ENCODE measurements at places on chromosomes 1 and 21. TPM values are rescaled to one million over a fixed set of nuclear protein-coding genes. Genes with fewer than 3 reads are reported as not detected.

GRCh38 chr1:220529521-220530020 is 1.6 kb downstream of the MARK1 start:
- DNase-seq, result no peak

GRCh38 chr1:219058891-219059820 is 114.5 kb upstream of the LYPLAL1 start:
- DNase-seq, result no peak

DNA sequence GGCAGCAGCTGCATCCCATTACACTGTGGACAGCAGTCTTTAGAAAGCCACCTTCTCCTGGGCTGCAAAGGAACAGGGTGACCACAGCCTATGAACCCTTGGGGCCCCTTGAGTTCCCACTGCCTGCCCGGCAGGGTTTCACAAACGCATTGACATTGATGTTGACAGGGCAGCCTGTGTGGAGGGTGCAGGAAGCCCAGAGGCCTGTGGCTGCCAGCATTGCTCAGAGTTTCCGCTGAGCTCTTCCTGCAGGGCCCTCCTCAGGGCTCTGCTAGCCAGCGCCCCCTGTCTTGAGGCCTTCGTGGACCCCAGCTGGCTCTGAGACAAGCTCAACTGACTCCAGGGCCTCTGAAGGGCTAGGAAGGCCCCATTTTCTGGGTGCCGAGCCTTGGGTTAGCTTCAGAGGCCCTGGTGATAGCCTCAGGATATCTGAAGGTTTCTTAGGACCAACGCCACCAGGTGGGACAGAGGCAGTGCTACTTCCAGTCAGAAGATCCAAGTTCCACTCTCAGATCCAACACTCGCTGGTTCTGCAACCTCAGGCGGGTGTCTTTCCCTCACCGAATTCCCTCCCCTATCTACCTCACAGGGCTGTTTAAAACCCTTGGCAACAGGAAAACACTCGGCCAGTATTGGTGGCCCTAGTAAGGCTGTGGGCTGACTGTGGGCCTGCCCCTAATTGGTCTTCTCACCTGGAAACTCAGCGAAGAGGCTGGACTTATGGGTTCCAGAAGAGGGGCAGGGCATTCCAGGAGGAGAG is 27.2 kb upstream of the EPS8L3 start:
- DNase-seq, result no peak

- DNase-seq, result peak; percentile 77
Measured at GRCh38 chr1:209565759-209566678, 17.5 kb upstream of the CAMK1G start.

The OR2L13 gene
- total RNA-seq, result not detected

- no peak for DNase-seq
Measured at GRCh38 chr1:36279110-36279788, 26.9 kb upstream of the SH3D21 start.

The RSRP1 gene
- 71.8 TPM for total RNA-seq

DNA sequence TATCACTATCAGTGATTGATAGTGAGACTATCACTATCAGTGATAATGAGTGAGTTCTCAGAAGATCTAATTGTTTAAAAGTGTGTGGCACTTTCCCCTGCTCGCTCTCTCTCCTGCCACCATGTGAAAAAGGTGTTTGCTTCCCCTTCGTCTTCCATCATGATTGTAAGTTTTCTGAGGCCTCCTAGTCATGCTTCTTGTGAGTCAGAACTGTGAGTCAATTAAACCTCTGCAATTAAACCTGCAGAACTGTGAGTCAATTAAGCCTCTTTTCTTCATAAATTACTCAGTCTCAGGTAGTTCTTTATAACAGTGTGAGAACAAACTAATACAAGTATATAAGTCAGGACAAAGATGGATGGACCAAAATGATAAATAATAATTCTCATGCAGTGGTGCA is 7.0 kb upstream of the IL23R start:
- DNase-seq, result peak; percentile 79

GRCh38 chr1:38451541-38451993 is 405.0 kb upstream of the POU3F1 start:
- DNase-seq, result no peak

The TFF3 gene
- not detected for total RNA-seq

DNA sequence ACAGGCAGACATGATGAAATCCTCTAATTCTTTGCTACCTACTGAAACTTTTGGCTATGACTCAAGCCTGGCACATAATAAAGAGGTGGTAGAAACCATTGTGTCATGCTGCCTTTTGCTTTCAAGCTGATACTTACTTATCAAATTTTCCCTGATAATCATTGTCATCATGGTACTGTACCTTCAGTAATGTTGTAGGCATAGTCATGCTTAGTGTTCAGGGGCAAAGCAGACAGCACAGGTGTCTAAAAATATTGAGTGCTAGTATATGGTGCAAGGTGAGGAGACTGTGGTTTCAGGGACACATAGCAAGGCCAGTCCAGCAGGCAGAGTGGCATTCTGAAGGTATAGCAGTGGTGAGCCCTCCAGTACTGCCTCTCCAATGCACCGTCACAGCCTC is 226.9 kb upstream of the DEPDC1 start:
- peak; percentile 38 for DNase-seq

The CD1B gene
- total RNA-seq, result not detected

GRCh38 chr1:32605711-32606424 is 44.5 kb downstream of the ZBTB8OS start:
- DNase-seq, result no peak

The SPATA1 gene
- total RNA-seq, result 0.33 TPM

DNA sequence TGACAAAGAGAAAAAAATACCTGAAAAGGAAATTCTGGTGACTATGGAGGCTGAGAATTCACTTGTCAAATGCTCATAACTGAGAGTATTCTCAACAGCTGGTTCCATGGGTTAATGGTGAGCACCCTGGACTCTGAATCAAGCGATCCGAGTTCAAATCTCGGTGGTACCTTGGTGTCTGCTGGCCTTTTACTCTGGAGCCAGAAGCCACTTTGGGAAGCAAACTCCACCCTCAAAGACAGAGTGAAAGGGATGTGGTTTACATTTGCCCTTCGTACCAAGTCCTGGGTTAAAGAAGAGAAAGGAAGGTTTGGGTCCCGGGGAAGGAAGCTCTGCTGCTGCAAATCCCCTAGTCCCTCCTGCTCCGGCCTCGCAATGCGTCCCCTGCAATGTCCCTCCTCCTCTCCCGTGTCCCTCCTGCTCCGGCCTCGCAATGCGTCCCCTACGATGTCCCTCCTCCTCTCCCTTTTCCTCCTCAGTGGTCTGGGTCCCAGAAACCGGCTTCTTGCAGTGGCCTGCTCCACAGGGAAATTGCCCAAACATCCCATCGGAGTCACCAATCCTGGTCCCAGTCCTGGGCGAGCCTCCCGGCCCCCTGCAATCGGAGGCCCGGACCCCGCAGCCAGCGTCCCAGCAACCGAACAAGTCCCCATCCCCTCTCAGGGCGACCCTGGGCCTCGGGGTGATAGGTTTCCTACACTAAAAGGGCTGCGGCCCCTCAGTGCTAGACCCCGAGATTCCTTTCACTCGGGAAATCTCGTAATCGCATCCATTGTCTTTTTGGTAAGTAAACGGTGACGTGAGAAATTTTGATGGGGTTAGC is 129.4 kb downstream of the PPIAL4G start:
- peak; percentile 74 for DNase-seq

The MAST2 gene
- total RNA-seq, result 40.3 TPM

DNA sequence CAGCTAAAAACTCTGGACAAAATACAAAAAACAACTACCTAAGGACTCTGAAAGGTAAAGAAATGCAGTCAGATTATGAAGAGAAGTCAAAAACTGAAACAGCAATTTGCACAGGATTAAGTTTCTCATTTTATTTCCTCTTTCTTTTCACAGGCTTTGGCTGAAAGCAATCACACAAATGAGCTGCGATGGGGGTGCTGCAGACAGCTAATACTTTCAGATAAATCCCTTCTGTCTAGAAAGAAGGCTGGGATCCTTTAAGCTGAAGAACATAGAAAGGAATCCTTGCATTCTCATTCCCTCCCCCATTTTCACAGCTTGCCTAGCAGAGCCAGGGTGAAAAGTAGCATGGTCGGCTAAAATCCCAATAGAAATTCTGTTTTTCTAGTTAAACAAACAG is 32.0 kb upstream of the PRDX6 start:
- DNase-seq, result no peak

The FAM3B gene
- total RNA-seq, result 0.17 TPM

The DMBX1 gene
- not detected for total RNA-seq

GRCh38 chr1:14940285-14940870 is 213.2 kb upstream of the TMEM51 start:
- no peak for DNase-seq

The ELOA gene
- 38.0 TPM for total RNA-seq

Measured in mammary epithelial cell (primary cell).